Skeletal muscle cell (primary cell): ENCODE measurements at places on chromosomes 5 and 9.

- DNase-seq: no peak
Observed at GRCh38 chr9:33510262-33511183, 13.5 kb upstream of the ANKRD18B start.

DNA sequence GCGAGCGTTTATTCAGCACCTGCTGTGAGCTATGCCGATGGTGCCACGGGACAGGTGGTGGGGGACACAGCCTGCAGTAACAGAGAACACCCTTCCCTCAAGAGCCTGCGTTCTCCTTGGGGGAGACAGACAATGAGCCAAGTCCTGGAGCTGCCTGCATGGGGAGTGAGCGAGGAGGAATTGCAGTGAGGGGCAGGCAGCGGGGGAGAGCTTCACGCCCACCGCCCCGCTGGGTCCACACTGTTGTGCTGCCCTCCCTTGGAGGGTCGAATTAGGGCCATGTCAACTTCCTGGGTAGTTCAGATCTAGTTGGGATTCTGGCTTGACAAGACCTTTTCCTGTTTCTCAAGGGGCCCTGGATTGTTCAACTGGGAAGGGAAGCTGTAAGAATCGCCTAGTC lies 55.5 kb upstream of the N4BP3 start:
- no peak for DNase-seq

DNA sequence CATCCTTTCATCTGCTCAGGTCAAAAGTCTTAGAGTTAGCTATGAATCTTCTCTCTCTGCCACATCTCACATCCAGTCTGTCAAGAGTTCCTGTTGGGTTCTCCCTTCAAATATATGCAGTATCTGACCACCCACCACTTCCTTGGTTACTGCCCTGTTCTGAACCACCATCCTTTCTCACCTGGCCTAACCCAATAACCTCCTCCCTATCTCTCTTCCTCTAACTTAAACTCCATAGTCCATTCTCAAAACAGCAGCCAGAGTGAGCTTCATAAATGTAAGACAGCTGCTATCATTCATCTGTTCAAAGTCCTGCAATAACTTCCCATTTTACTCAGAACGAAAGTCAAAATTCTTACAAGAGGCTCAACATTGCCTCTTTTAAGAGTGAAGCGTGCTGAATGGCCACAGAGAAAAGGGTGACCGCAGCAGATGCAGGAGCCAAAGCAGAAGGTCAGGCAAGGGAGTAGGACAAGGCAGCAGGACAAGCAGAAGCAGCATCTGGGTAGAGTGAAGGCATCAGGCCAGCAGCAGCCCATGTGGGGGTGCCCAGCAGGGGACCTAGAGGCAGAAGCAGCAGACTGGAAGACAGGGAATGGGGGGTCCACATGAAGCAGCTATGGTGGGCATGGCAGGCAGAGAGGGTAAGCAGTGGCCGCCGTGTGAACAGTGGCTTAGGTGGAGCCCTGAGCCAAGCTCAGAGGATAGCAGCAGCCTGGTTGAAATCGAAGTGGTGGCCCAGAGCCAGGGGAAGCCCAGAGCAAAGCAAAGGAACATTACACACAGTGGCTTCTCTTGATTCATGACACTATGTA lies 39.3 kb upstream of the CDC42SE2 start:
- no peak for DNase-seq

DNA sequence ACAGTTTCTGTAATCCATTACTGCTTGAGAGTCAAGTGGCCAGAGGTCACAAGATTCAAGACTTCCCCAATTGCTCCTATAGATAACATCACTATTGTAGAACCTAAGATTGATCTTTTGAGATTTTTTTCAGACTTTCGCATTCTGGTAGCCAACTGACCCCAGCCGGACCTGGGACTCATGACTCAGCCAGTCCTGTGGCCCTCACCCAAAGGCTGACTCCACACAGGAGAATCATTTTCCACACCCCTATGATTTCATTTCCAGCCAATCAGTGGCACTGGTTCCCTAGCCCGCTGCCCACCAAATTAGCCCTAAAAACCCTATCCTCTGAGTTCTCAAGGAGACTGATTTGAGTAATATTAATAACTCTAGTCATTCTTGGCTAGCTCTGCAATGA lies 36.2 kb downstream of the TARS1 start:
- no peak for DNase-seq

GRCh38 chr5:4614088-4614487 lies 526.0 kb upstream of the ADAMTS16 start:
- DNase-seq: no peak
